Activated naive CD4-positive, alpha-beta T cell treated with anti-CD3 and anti-CD28 coated beads for 36 hours (primary cell): ENCODE measurements at places on chromosomes 7 and 10. TPM values are rescaled to one million over a fixed set of nuclear protein-coding genes. Genes with fewer than 3 reads are reported as not detected.

DNA sequence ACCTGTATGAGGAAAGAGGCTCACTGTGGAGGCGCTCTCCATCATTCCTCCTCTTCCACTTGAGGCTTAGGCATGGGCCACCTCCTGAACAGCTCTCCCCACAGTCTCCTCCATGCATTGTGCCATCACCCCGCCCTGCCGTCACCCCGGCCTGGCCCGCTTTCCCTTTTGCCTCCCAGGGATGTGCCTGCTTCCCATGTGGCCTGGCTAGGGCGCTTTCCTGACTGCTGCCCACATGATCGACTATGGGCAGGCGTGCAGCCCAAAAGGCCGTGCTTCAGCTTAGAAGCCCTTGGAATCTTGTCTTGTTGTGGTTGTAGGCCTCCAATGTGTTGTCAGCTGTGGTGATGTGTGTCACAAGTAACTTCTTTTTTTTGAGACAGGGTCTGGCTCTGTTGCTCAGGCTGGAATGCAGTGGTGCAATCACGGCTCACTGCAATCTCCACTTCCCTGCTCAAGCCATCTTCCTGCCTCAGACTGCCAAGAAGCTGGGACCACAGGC lies 1.8 kb upstream of the ACTR3C start:
- no peak for DNase-seq
- H3K27me3 ChIP-seq, result no peaks in the 10 kb centered on the region
- H3K4me3 ChIP-seq, result peak overlapping the region; percentile 95

GRCh38 chr7:55517191-55517633 lies 55.1 kb downstream of the VOPP1 start:
- peak; percentile 90 for DNase-seq
- H3K27me3 ChIP-seq, result no peaks in the 10 kb centered on the region
- peaks cover 68% of the 10 kb centered on the region for H3K4me1 ChIP-seq
- peaks cover 47% of the 10 kb centered on the region for H3K36me3 ChIP-seq

- H3K4me1 ChIP-seq, result peaks cover 52% of the 10 kb centered on the region
- DNase-seq, result no peak
- H3K36me3 ChIP-seq, result peaks cover 24% of the 10 kb centered on the region
- H3K27ac ChIP-seq, result no peak overlapping the region
Observed at GRCh38 chr10:104309980-104310978, 28.0 kb downstream of the ITPRIP start.

DNA sequence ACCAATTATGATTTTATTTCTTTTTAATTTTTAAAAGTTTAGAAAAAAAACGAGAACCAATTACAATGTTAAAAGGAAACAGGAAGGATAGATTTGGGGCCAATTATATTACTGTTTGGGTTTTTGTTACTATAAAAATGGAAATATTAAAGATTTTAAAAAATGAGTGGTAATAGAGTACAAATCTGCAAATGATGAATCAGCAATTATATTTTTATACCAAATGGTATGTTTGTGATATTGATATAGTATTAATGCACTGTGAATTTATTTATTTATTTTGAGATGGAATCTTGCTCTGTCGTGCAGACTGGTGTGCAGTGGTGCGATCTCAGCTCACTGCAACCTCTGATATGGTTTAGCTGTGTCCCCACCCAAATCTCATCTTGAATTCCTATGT lies 11.5 kb upstream of the GARIN1A start:
- DNase-seq, result no peak
- H3K36me3 ChIP-seq, result peaks cover 6% of the 10 kb centered on the region
- H3K4me1 ChIP-seq, result no peaks in the 10 kb centered on the region

NXPH1 gene
- not detected for total RNA-seq

PRR15 gene
- not detected for total RNA-seq

- no peak overlapping the region for H3K27ac ChIP-seq
- peaks cover 5% of the 10 kb centered on the region for H3K4me1 ChIP-seq
- H3K4me3 ChIP-seq, result no peak overlapping the region
- H3K36me3 ChIP-seq, result peaks cover 24% of the 10 kb centered on the region
- no peaks in the 10 kb centered on the region for H3K27me3 ChIP-seq
- no peak for DNase-seq
Observed at GRCh38 chr7:133828906-133829305, 298.2 kb upstream of the LRGUK start.

DNA sequence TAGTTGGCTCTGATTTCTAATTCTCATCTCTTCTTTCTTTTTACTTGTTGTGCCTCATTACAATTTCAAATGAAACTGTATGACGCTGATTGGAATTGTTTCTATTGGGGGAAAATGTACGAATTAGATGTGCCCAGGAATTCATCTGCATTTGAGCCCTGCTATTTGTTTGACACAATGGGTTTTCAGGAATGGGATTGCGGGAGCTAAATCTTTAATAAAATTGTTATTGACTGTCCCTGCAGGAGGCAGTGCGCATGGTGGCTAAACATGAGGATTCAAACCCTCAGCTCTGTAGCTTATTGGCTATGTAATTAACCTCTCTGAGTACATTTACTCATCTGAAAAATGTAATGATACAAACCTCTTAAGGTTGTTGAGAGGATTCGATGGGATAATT lies 181.6 kb downstream of the NXPH1 start:
- DNase-seq, result no peak
- no peaks in the 10 kb centered on the region for H3K27me3 ChIP-seq
- H3K27ac ChIP-seq, result no peak overlapping the region
- H3K4me3 ChIP-seq, result no peak overlapping the region

SMO gene
- 0.20 TPM for total RNA-seq

FLNC gene
- total RNA-seq, result 0.02 TPM

- no peak for DNase-seq
- no peaks in the 10 kb centered on the region for H3K4me1 ChIP-seq
- H3K36me3 ChIP-seq, result no peaks in the 10 kb centered on the region
Observed at GRCh38 chr10:95133997-95134396, 60.0 kb upstream of the ACSM6 start.

DNA sequence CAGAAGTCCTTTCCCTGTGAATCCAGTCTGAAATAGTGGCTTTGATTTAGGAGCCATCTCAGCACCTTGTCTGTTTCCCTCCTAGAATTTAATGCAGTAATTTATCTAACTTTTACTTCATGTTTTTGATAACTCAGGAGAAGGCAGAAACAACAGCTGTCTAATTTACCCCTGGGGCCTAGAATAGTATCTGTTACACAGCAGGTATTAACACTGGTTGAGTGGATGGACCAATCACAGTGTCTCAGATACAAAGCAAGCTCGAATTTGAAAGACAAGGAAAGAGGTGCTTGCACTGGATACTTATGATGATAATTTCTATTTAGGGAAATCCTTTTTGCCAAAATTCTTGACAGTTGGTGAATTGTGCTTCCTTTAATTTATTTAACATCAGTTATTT lies 23.4 kb downstream of the CHRM2 start:
- no peak overlapping the region for H3K27ac ChIP-seq
- H3K27me3 ChIP-seq, result no peaks in the 10 kb centered on the region

PURB gene
- total RNA-seq, result 13.1 TPM

PHF14 gene
- total RNA-seq, result 26.0 TPM

ABCB4 gene
- not detected for total RNA-seq

- H3K4me1 ChIP-seq, result no peaks in the 10 kb centered on the region
- no peak overlapping the region for H3K4me3 ChIP-seq
- no peaks in the 10 kb centered on the region for H3K36me3 ChIP-seq
Observed at GRCh38 chr10:124143721-124144120, 50.3 kb upstream of the CHST15 start.

JAKMIP3 gene
- total RNA-seq, result 0.52 TPM

RNF32 gene
- total RNA-seq, result 0.31 TPM

DNA sequence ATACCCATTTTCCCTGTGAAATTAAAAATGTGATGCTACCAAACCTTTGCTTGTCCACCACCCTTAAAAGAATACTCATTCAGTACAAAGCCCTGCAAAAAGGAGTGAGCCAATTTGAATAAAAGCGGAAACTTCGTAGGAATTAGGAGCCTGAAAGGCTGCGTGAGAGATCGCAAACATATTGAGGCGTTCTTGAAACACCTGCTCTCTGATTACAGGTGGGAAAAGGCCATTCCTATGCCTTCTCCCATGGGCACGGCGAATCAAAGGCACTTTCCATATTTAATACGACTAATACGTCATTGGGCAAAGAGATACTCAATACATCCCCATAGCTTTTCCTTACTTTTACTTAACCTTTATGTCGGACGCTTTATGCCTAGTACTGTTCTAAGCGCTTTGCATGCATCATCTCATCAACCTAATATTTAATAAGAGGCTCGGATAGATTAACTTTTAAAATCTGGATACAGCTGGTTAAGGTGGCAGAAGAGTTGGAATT lies 30.9 kb upstream of the KMT2E start:
- DNase-seq, result no peak
- no peaks in the 10 kb centered on the region for H3K27me3 ChIP-seq
- H3K36me3 ChIP-seq, result no peaks in the 10 kb centered on the region
- H3K4me1 ChIP-seq, result peaks cover 61% of the 10 kb centered on the region

GRCh38 chr10:30781670-30782121 lies 152.1 kb upstream of the LYZL2 start:
- no peaks in the 10 kb centered on the region for H3K36me3 ChIP-seq
- H3K27ac ChIP-seq, result no peak overlapping the region
- H3K4me1 ChIP-seq, result peaks cover 9% of the 10 kb centered on the region
- no peaks in the 10 kb centered on the region for H3K27me3 ChIP-seq

GRCh38 chr10:99693933-99694583 lies 34.7 kb downstream of the ENTPD7 start:
- H3K4me3 ChIP-seq, result no peak overlapping the region
- H3K4me1 ChIP-seq, result no peaks in the 10 kb centered on the region
- H3K27ac ChIP-seq, result no peak overlapping the region
- DNase-seq, result no peak
- H3K36me3 ChIP-seq, result peaks cover 19% of the 10 kb centered on the region
- no peaks in the 10 kb centered on the region for H3K27me3 ChIP-seq

- H3K4me3 ChIP-seq, result no peak overlapping the region
- no peak overlapping the region for H3K27ac ChIP-seq
- DNase-seq, result peak; percentile 42
Observed at GRCh38 chr7:74202841-74203556, 6.8 kb upstream of the LAT2 start.

- no peak for DNase-seq
- no peaks in the 10 kb centered on the region for H3K36me3 ChIP-seq
- H3K4me1 ChIP-seq, result peaks cover 4% of the 10 kb centered on the region
- H3K27me3 ChIP-seq, result peaks cover under 1% of the 10 kb centered on the region
- H3K27ac ChIP-seq, result no peak overlapping the region
- H3K4me3 ChIP-seq, result no peak overlapping the region
Observed at GRCh38 chr7:20241911-20242261, 24.7 kb upstream of the MACC1 start.

TSPAN12 gene
- not detected for total RNA-seq

CPVL gene
- not detected for total RNA-seq

- H3K4me1 ChIP-seq, result no peaks in the 10 kb centered on the region
- no peak overlapping the region for H3K4me3 ChIP-seq
- H3K27ac ChIP-seq, result no peak overlapping the region
- H3K36me3 ChIP-seq, result no peaks in the 10 kb centered on the region
- no peak for DNase-seq
Observed at GRCh38 chr10:62473241-62473640, 99.1 kb downstream of the ZNF365 start.

GRCh38 chr10:523925-524324 lies 165.5 kb downstream of the DIP2C start:
- no peak overlapping the region for H3K4me3 ChIP-seq
- no peak for DNase-seq
- H3K27me3 ChIP-seq, result peaks cover 5% of the 10 kb centered on the region

DNA sequence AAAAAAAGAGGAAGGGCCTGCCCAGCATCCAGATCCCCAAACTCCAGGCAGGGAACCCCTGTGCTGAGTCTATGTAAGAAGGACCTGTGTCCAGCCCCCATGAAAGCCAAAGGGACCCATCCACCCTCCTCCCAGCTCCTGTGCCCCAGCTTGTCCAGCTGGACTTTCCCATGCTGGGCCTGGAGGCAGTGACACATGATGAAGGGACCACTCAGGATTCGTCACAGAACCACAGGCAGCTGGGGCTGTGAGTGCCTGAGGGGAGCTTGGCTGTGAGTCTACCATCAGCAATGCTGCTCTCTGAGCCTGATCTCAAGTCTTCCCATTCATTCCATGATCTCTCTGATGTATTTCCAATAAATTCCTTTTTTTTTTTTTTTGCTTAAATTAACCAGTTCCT lies 36.2 kb upstream of the MNX1 start:
- no peaks in the 10 kb centered on the region for H3K36me3 ChIP-seq
- peaks cover 3% of the 10 kb centered on the region for H3K27me3 ChIP-seq
- H3K4me1 ChIP-seq, result no peaks in the 10 kb centered on the region
- no peak overlapping the region for H3K4me3 ChIP-seq
- no peak overlapping the region for H3K27ac ChIP-seq
- DNase-seq, result no peak

MSMB gene
- total RNA-seq, result not detected

TMEM236 gene
- not detected for total RNA-seq

DNA sequence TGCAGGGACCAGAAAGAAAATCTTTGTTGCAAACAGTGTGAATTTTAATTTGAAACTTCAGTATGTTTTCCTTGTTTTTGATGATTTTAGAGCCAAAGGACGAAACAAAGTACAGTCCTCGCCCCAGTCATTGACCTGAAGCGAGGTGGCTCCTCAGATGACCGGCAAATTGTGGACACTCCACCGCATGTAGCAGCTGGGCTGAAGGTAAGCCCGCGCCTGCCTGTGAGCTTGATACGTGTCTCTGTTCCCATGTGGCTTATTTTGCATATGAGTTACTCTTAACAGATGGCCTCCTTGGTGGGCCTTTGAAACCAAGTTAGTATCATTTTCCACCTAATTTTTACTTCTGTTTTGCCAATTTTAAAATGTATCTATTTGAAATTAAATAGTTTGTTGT lies 12.3 kb downstream of the RBM17 start:
- no peak overlapping the region for H3K27ac ChIP-seq
- peaks cover 42% of the 10 kb centered on the region for H3K36me3 ChIP-seq
- no peak for DNase-seq
- no peaks in the 10 kb centered on the region for H3K27me3 ChIP-seq

GRCh38 chr10:87930934-87931835 lies 67.8 kb downstream of the PTEN start:
- no peak for DNase-seq
- peaks cover 53% of the 10 kb centered on the region for H3K4me1 ChIP-seq
- no peaks in the 10 kb centered on the region for H3K27me3 ChIP-seq
- H3K36me3 ChIP-seq, result peaks cover 24% of the 10 kb centered on the region

ICA1 gene
- 0.94 TPM for total RNA-seq

DNA sequence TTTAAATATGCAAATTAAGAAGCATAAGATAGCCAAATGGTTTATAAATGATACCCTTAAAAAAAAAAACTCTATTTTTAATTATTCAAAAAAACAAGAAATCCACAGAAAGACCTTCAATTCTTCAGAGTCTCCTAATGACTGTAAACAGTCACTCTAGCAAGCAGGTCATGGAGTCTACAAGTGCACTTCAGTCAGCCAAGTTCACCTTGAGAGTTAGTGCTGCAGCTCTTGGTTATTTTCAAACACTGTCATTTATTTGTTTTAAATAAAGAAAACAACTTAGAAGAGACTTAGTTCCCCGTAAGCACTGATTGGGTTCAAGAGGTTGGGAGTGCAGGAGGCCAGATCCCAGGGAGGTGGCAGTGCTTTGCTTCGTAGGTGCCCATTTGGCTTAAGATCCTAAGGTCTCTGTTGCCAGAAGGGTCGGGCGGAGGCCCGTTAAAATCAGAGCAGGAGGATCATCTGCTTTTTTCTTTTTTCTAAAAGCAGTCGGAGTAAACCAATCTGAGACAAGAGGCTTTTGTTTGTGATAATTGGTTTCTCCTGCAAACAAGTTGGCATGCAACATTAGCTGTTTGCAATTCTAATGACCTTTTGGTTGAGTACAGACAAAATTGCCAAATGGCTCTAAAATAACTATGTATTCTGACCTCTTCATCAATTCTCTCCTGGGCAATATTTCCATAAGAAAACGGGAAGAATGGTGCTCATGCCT lies 86.4 kb upstream of the ELMO1 start:
- no peaks in the 10 kb centered on the region for H3K4me1 ChIP-seq
- DNase-seq, result no peak
- no peaks in the 10 kb centered on the region for H3K27me3 ChIP-seq
- no peaks in the 10 kb centered on the region for H3K36me3 ChIP-seq
- no peak overlapping the region for H3K27ac ChIP-seq
